ENCODE measurements at places on chromosomes 4 and X.

DNA sequence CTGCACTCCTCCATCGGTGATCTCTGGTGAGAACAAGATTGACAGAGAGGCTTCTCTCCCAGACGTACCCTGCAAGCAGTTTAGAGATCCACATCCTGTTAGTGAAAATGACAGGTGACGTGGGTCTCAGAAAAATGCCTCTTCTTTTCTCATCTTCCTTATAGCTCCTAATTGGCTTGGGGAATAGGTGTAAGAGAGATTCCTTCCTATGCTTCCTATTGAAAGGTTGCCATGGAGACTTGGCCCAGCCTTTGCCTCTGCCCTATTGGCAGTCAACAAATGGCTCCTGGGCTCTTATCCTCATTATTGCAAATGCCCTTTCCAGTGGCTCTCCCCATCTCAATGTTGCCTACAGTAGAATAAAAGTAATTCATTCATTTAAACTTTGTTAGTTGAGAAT, 26.5 kb upstream of the DGKK start:
- DNase-seq, result no peak

DNA sequence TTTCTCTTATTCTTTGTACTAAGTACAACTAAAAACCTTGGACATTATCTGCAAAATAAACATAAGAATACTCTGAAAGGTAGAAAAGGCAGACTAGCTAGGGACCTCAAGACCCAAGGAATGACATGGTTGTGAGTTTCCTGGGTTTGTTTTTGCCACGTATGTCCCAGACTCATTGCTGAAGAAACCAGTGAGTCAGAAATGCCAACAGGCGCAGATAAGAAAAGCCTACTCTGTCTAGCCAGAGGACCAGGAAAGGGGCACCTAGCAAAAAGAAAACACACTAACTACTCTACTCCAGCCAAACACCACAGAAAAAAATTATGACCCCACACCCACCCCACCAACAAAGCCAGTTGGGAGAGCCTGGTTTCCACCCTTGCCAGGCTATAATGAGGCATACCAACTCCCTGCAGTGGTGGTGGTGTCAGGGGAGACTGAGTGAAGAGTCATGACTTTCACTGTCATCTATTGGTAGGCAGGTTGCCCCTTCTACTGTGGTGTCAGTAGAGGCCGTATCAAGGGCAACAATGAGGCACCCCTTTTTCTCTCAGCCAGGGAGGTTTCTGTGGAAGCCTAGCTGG, 10.9 kb downstream of the MTMR1 start:
- DNase-seq, result no peak

- no peak for DNase-seq
These were observed 259.6 kb downstream of the UNC5C start for GRCh38 chr4:95289028-95289634.

DNA sequence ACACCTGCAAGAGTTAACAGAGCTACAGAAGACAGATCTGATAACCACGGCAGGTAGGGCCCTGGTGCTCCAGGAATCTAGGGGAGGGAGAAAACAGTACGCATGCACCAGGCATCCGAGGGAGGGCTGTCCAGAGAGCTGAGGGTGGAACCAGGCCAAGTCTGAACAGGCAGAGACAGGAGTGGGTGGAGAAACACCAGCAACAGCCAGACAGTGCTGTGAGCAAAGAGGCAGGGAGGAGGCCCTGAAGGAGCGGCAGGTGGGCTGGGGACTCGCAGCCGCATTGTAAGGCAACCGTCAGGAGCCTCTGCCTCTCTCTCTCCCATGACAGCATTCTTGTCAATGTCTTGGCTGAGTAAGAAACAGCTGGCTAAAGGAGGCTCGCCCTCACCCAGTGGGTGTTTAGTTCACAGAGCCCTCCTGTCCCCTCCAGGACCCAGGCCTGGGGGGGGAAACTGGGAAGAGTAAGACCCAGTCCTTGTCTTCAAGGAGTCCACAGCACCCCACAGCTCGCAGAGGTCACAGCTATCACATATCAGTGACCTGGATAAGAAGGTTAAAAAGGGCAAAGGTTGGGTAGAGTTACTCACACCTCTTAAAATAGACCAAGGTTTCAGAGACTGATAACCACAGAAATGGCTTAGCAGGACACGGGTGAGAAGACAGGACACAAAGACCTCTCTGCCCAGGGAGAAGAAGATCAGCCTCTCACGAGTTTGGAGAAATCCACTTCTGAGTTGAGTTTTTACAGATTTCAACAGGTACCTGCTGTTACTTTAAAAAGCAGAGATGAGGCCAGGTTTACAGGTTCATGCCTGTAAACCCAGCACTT, 10.5 kb downstream of the ACSL1 start:
- no peak for DNase-seq

DNA sequence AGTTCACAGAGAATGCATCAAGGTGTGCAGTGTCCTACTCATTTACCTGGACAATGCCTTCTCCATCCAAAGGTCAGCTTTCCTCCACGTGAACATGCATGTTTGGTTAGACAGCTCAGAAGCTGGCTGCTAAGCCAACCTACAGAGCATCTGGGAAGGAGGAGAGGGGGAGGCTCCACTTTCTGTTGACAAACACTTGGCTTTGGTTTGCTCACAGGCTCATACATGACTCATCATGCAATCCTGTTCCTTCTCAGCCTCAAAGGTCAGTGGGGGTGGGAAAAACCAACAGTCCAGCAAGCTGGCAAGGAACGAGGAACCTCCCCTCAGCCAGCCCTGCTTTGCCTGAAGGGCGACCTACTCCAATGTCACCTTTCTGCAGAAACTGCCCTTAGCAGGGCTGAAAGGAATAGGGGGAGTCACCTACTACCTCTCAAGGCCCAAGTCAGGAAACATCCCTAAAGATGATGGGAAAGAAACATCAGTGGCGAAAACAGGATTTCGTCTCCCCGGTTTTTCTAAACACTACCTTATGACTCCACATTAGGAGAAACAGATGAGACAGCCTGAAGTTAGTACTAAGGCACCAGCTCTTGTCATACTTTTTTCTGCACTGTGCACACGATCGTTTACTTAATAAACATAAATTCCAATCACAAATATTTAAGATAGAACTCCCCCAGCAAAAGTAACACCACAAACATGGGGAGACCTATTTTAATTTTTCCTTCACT, 37.9 kb downstream of the RELL1 start:
- DNase-seq, result no peak

- DNase-seq, result no peak
These were observed 8.3 kb downstream of the SRPX2 start for GRCh38 chrX:100652266-100652665.

GRCh38 chrX:981791-982626, 230.4 kb downstream of the CRLF2 start:
- DNase-seq, result no peak

- DNase-seq, result no peak
These were observed 21.5 kb upstream of the HTRA3 start for GRCh38 chr4:8248091-8248490.

DNA sequence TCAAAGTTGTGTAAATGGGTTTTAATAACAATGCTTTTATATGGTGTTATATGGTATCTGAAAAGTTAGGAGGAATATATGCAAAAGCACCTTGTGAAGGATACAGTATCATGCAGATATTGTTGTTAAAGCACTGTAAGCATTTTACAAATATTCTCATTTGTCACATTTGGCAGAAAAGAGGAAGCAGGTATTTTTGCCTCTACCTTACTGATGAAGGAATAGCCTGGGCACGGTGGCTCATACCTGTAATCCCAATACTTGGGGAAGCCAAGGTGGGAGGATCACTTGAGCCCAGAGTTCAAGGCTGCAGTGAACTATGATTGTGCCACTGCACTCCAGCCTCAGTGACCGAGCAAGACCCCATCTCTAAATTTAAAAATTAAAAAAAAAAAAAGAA, 12.2 kb upstream of the GDPD2 start:
- no peak for DNase-seq

GRCh38 chr4:11355226-11355625, 73.5 kb downstream of the HS3ST1 start:
- no peak for DNase-seq

GRCh38 chrX:44980403-44980802, 107.4 kb downstream of the KDM6A start:
- no peak for DNase-seq

DNA sequence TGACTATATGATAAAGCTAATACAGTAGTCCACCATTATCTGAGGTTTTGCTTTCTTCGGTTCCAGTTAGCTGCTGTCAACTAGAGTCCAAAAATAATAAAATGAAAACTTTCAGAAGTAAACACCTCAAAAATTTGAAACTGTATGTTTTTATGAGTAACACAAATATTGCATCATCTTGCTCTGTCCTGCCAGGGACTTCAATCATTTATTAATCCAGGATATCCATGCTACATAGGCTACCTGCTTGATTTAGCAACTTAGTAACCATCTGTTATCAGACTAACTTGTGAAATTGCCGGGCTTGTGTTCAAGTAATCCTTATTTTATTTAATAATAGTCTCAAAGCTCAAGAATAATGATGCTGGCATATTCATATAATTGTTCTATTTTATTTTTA, 1537.8 kb upstream of the PABPC4L start:
- no peak for DNase-seq

DNA sequence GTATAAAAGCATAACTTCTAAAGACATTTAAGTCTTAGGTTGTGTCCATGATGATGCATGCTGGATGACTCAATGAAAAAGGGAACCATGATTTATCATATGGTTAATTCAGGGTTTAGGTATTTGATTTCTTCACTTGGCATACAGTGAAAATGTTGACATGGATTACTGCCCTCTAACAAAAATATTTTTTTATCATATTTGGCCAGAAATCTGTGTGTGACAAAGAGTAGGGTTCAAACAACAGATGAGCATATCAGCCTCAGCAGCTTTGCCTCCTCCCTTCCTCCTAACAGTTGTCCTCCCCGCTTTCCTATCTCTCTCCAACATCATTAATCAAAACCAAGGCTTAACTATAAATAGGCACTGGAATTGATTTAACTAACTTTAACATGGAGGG, 46.3 kb downstream of the ARHGAP6 start:
- DNase-seq, result no peak

DNA sequence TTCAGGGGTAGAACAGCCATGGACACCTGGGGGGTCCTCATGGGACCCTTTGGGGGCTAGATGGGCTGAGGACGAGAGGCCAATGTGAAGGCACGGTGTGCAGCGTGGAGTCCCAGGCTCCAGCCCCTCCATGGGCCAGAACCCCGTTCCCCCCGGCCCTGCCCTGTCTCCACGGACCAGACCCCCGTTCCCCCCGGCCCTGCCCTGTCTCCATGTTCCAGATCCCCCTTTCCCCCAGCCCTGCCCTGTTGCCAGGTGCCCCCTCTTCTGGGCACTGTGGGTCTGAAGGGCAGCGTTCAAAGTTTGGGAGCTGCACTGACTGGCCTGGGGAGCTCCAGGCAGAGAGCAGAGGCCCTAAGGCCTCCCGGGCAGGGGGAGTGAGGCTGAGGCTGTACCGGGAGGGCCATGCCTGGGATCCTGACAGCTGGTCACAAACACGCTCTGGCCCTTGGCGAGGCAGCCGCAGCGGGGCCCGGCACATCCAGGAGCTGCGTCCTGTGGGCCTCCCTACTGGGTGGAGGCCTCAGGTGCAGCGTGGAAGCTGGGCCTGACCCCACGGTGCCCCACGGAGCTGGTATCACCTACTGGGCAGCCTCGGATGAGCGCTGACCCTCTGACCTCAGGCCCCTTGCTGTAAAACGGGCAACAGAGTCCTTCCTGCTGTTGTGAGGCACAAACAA, 8.9 kb downstream of the DGKQ start:
- DNase-seq, result no peak

DNA sequence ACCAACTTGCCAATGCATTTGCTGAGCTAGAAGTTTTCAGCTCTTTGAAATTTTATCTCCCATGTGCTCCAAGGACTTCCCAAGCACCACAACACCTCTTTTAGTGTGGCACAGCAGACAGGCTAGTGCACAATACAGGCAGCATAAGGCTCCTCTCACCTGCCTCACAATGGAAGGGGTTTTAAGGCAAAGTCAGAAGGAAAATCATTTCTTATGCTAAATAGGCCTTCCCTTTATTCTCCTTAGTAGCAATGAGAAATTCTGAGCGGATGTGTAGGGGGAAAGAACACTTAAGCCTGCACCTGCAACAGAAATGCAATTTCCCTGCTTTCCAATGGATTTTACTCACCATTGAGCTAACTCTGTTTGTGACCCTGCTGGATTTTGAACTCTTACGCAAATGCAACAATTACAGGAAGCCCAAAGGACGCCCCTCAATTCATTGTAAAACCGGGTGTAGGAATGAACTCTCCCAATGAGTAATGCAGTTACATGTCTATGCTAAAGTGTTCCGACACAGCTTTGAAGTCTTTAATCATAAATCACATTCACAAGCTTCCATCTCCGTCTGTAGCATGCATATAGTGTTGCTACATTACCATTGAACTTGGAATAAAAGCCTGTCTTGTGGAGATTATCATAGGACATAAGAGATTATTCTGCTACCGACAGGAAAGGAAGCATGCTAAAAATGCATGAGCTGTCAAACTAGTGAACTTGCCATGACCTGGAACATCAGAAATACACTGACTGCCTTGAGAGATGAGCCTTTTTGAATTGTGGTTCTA, 1084.9 kb downstream of the RPA4 start:
- no peak for DNase-seq

DNA sequence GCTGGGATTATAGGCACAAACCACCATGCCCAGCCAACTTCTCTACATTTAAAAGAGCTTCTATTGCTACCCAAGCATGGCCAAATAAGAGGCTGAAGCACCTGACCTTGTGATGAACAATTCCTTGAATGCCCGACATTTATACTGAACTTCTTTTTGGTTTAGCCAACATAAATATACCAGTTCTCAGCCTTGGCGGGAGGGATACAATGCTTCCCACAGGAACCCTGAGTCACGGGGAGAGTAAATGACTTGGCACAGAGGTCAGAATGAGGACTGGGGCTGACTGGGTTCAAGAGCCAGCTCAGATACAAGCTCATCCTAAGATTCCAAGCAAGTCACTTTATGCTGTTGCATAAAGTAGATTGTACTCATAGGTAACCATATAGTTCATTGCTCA, 6.1 kb downstream of the HOPX start:
- no peak for DNase-seq

DNA sequence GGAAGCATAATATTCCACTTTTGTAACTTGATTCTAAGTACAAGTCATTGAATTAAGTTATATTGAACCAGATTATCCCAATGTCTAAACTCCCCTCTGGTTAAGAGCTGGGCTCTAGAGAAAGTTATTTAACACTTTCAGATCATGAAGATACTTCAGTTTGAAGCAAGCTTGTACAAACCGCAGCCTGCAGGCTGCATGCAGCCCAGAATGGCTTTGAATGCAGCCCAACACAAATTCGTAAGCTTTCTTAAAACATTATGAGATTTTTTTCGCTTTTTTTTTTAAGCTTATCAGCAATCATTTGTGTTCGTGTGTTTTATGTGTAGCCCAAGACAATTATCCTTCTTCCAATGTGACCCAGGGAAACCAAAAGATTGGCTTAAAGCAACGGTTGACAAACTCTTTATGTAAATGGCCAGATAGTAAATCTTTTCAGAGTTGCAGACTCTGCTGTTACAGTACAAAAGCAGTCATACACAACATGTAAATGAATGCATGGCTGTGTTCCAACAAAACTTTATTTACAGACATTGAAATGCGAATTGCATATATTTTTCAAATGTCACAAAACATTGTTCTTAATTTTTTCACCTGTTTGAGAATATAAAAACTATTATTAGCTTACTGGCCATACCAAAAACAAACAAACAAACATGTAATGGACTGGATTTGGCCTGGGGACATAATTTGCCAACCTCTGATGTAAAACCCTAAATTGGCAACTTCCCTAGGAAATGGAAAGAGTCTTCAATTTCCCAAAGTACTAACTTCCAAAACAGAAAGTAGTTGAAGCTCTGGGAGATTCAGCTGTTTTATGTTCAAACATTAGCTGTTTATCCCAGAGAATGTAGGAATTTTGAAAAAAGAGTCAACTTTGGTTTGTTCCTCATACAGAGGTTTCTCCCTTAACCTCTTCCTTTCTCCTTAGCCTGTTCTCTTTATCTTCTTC, 201.1 kb upstream of the MBNL3 start:
- no peak for DNase-seq
